ENCODE measurements at places on chromosomes 7 and 10. TPM values are rescaled to one million over a fixed set of nuclear protein-coding genes. Genes with fewer than 3 reads are reported as not detected.
A peak's percentile ranks its signal among the peaks of the same experiment; 100 is the strongest.

DNA sequence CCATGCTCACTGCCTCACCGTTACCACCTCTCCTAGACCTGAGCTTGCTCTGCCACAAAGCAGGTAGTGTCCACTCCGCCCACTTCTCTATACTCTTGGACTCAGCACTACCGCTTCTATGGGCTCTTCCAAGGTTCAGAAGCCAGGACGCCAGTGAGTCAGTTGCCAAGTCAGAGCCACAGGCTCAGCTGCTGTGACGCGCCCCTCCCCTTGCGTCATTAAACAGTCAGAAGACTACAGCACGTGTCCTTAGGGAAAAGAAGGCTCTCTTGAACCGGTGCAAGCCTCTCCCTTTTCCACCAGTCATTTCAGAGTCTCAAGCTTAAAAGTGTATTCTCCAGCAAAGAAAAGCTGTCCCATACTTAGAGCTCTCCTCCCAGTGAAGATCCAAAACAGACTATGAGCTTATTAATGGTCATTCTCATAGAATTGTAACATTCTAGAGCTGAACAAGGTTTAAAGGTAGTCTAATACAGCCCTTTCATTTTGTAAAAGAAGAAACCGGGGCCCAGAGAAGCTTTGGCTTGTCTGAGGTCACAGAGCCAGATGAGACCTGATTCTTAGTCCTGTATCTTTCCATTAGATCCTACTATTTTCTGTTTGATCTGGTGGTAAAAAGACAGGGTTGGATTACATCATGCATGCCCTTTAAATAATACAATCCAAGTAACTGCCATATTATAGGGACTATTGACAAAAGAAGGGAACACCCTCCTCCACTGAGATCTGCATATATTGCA is 40.9 kb upstream of the MET start:
- DNase-seq: peak; percentile 3

GRCh38 chr10:102139281-102140110 is 6.7 kb downstream of the PPRC1 start:
- no peak for DNase-seq

- no peak for DNase-seq
Measured at GRCh38 chr10:48330269-48330668, 23.8 kb downstream of the MAPK8 start.

DNA sequence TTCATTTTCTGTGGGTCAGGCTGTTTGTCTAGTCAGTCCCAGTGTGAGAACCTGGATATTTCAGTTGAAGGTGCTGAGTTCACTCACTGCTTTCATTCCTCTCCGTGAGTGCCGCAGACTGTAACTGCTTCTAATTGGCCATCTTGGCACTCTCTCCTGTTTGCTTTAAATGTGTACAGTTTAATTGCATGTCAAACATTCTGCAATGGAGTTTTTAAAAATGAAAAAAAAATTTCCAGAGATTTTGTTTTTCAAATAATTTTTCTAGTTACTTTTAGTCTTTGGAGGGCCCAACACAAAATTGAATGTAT is 87.8 kb downstream of the CCSER2 start:
- DNase-seq: no peak

- no peak for DNase-seq
Measured at GRCh38 chr10:24707445-24707844, 16.2 kb downstream of the ARHGAP21 start.

GRCh38 chr10:62048919-62049623 is 147.6 kb downstream of the ARID5B start:
- DNase-seq: peak; percentile 22

DNA sequence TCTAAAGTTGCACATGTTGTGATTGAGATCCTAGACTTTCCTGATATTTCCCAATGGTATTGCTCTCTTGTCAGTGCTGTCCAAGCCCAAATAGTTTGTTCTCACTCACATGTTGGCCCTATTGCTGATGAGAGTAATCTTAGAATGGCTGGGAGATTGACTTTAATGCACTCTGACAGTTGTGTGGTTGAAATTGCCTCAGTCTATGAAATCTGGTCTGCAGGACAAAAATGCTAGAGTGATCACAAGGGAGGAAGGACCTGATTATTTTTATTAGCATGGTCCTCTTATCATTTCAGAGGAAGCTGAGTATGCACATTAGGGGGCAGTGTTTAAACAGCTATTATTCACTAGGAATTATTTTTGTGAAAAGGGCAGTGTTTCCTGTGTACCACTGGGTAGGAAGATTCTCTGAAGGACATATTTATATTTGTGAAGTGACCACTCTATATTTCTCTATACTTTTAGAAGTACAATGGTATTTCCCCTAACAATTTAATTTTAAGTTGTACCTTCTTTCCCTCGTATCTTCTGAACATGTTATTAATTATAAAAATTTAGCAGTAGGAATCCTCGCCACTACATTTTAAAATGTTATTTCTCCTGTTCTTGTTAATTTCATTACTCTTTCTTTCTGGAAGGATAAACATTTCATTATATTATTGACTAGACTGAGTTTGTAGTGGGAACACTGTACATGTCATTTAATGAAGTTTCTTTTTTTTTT is 64.4 kb downstream of the SUGCT start:
- no peak for DNase-seq

- peak; percentile 73 for DNase-seq
Measured at GRCh38 chr10:101843032-101844021, at the start of gene KCNIP2. TSS of gene KCNIP2 (minus strand) at chr10:101843800. CDS start at chr10:101843568, 232 bp downstream.

DNA sequence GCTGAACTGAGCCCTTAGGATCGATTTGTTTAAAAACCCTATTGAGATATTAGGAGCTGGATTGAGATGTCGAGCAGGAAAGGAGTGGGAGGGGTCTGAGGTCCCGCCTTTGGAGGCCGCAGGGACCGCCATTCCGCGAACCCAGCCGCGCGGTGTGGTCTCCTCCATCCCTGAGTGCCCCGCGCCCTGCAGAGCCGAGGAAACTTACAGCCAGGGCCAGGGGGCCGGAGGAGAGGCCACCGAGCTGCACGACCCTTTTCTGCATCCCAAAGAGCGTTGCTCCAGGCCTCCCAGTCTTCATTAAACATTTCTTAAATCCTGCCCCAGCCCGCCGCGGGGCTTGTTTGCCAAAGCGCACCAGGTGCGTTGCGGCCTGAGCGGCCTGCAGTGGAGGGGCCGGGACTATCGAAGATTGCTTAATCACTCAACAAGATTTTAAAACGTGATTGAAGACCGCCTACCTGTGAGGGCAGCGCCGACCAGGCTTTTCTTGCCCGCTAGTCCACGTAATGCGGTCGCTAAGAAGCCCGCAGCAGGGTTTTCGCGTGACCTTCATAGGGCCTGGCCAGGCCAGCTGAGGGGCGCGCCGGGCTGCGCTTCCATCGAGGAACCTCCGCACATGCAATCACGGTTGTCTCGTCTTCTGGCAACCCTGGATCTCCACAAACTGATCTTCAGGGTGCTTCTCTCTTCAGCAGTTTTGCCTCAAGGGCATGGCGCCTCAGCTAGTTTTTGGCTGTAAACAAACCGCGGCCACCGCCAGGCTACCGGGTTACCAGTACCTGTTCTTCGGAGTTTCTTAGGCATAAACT is 2.0 kb upstream of the CTBP2 start:
- no peak for DNase-seq

DNA sequence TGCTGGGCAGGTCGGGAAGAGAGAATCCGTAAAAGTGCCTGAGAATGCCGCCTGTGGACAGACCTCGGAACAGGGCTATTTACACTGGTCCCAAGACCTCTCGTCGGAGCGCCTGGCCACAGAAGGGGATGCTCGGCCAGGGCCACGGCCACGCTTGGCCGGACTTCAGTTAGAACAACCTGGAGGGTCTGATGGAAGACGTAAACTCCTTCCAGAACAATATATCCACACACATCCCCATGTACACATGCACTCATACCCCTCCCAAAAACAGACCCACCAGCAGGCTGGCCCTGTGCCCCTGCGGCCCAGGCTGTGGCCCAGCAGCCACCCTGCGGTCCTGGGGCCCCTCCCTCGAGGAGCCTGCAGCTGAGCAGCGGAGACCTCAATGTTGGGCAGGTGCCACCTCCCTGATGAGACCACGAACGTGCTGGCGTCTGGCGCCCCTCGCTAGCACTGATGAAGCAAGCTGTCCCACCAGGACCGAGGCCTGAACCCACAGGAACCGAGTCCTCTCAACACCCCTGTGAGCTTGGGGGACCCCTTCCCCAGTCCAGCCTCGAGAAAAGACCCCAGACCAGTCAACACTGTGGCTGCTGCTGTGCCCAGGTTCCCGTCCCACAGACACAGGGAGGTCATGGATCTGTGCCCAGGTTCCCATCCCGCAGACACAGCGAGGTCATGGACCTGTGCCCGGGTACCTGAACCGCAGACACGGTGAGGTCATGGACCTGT is 8.9 kb downstream of the CFAP46 start:
- no peak for DNase-seq

DNA sequence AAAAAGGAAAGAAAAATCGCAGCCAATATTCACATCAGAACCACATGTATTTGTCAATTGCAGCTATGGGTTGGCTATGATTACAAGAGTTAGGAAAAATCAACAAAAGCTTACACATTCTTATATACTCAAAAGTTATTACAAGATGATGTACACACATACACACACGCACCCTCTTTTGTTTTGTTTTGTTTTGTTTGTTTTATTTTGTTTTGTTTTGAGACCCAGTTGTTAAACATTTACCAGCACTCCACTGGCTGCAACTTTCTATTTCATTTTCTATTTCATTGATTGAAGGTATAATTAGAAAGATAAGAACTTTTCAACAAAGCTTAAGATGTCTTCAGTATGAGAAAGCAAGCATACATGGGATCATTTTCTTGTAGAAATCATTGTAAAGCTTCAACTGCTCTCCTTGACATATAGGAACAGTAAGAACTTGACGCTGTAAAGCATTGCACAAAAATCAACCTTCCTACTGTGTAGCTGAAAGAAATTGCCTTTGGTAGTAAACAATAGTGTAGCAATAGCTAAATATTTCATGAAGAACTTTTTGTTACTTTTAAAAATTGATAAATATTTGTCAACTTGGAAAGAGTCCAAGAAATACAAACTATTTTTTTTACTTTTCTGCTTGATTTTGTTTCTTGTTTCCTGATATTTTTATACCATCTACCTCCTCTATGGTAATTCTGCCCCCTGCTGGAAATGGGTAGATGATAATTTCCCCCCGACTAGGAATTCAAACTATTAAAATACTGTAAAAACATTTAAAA is 205.9 kb downstream of the MBL2 start:
- no peak for DNase-seq

GRCh38 chr10:118447478-118448270 is 105.5 kb upstream of the FAM204A start:
- no peak for DNase-seq

GRCh38 chr7:92589056-92589455 is 1.1 kb downstream of the FAM133B start:
- no peak for DNase-seq

DNA sequence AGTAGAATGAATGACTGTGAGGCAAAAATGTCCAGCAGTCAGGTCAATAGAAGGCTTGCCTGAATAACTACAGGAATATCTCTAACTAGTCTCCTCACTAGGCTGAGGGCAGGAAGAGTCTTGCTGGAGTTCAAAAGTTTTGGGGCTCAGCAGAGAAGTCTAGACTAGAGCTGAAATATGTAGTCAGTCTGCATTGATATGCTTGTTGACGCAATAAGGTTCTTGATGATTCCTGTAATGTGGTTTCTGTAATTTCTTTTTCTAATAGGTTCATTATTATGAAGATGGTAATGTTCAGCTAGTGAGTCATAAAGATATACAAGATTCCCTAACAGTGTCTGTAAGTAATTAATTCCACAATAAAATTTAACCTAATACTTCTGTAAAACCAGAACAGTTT is 41.5 kb upstream of the ST7 start:
- DNase-seq: no peak

DNA sequence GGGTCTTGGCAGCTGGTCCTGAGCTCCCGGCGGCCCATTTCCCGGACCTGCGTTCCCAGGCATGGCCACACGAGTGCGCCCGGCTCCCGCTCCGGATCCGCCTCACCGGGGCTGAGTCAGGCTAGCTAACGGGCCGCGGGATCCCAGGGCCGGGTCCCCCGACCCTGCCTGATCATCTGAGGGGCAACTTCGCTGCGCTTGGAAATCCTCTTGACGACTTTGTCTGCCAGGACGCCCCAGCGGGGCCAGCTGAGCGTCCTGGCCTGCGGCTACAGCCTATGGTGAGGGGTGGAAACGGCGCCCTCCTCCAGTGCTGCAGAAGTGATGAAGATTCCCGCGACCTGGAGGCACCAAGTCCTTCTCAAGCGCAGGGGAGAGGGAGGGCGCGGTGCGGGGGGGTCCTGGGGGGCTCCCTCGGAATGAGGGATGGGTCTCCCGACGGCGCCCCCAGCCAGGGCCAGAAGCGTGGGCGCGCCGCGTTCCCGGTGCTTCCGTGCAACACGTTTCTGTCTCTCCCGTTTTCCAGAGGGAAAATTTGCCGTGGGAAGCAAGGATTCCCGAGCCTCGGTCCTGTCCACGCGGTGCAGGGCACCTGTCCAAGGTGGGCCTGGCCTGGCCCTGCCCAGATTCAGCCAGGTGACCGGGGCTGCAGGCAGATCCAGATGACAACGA is 212.4 kb downstream of the CCSER2 start:
- DNase-seq: peak; percentile 49

DNA sequence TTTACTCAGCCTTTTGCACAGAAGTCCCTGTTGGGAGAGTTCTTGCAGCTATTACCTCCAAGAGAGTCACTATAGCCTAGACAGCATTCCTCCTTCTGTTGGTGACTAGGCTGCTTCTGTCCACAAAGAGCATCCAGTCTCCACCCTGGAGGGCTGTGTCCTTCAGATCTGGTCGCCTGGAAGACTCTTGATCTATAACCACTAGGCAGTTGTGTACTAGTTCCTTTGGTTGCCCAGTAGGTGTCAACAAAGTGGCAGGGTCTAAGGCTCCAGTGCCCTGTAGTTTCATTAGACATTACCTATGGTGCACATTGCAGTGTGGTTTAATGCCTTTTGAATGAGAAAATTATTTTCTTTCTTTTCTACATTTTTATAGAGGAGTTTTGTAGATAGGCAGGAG is 11.3 kb upstream of the AKR1C2 start:
- DNase-seq: no peak

Gene PCDH15
- not detected for total RNA-seq

Gene CLDN3
- 0.50 TPM for total RNA-seq

Gene PAPOLB
- total RNA-seq: not detected

Gene BAZ1B
- total RNA-seq: 64.5 TPM

Gene TMEM213
- not detected for total RNA-seq

Gene KCNIP2
- total RNA-seq: 3.2 TPM

Gene NKX2-3
- total RNA-seq: 0.15 TPM

Gene NAT16
- not detected for total RNA-seq

Gene CPA4
- 0.23 TPM for total RNA-seq

Gene FRMPD2
- total RNA-seq: not detected

Gene PPIF
- 25.6 TPM for total RNA-seq

Data from T-cell (primary cell).